Activated CD4-positive, alpha-beta T cell treated with anti-CD3 and anti-CD28 coated beads for 1 hour (primary cell): ENCODE measurements at places on chromosomes 1 and 21.

DNA sequence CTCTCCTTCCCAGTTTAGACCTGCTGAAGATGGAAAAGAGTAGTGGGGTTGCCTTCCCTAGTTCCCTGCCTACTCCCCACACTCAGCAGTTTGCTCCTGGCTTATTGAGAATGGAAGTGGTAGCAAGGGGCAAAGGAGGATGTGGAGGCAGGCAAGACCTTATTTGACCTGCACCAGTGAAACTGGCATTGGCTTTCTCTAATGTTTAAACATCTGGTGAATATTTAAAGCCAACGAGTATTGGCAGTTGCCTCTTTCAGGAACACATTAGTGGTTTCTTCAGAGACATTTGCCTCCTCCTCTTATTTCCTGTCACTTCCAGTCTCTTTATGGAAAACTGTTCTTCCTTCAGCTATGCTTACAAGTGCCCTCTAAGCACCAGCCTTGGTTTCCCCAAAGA lies 62.4 kb upstream of the VAV3 start:
- no peak for DNase-seq

DNA sequence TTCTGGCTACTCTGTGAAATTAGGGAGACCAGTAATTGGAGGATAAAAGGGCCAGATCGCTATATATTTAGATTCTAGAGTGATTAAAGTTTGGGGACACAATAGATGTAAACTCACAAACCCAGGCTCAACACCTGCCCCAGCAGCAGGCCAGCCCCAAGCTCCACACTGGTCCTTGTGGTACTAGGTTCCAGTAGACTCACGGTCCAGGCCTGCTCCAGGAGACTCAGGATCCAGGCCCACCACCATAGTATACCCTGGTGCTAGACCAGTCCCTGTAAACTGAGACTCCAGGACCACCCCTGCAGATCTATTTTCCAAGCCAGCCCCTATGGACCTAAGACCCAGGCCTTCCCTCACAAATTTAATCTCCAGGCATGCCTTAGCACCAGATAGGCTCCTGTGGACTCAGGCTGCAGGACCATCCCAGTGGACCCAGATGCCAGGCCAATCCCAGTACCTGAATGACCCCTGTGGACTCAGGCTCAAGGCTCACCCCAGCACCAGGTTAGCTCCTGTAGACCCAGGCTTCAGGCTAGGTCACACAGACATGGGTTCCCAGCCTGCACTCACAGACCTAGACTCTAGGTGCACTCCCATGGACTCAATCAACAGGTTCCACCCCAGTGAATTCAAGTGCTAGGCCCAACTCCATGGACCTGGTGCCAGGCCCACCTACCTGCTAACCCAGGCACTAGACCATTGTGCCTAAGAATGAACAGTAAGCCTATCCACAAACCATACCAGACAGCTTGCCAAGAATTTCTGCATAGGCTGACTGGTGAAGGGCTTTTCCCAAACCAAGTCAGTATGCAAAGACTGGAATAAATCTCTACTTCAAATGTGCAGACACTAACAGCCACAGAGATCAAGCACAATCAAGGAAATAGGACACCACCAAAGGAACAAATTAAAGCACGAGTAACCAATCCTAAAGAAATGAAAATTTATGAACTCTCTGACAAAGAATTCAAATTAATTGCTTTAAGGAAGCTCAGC lies 13.8 kb upstream of the DENND1B start:
- no peak for DNase-seq

DNA sequence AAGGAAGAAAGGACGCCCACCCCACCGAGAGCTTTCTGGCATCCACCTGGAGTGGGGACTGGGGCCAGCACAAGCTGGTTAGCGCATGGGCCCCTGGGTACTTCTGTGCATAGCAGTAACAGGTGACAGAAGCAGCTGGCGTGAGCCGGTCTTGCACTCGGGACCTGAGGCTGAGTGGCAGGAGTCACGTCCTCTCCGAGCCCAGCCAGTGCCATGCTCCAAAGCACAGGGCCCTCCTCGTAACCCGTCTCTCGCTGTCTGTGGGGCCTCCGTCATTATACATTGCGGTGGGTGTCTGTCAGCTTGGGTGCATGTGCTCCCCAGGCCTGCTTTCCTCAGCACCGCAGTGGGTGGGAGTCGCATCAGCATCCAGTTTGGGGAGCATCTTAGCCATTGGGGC lies 87.6 kb upstream of the VAMP3 start:
- DNase-seq = no peak

GRCh38 chr1:3169665-3170356 lies 100.8 kb downstream of the PRDM16 start:
- DNase-seq = no peak

DNA sequence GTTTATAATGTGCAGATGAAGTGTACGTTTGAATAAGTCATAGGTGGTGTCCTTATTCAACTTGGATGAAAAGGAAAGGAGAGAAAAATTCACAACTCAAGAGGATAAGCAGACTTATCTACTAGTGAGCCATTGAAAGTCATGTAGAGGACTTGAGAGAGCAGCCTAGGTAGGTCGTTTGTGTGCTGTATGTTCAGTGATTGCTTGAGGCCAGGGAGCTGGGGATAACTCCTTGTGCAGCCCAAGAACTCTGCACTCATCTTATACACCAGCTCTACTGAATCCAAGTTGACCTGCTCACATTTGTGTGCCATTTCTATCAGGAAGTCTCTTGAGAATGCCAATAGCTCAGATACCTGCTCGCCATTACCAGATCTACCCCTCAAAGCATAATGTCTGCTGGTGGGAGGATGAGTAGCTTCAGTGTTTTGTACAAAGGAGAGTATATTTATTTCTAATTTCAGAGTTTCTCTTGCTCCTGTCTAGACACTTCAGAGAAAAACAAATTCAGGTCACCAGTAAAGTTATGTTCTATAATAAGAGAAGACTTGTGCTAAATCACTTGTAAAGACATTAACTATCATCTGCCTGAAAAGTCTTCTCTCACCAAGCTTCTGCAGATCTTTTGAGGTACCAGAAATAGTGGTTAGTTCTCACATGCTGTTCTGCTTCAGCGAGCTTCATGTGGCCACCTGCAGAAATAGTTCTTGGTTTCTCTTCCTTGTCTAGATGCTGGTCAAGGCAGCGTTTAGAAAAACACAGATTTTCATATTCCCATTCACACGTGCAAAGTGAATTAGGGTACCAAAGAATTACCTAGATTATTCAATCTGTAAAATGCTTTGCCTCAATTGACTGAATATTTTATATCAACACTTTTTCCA lies 10.8 kb downstream of the S1PR1 start:
- DNase-seq = no peak

DNA sequence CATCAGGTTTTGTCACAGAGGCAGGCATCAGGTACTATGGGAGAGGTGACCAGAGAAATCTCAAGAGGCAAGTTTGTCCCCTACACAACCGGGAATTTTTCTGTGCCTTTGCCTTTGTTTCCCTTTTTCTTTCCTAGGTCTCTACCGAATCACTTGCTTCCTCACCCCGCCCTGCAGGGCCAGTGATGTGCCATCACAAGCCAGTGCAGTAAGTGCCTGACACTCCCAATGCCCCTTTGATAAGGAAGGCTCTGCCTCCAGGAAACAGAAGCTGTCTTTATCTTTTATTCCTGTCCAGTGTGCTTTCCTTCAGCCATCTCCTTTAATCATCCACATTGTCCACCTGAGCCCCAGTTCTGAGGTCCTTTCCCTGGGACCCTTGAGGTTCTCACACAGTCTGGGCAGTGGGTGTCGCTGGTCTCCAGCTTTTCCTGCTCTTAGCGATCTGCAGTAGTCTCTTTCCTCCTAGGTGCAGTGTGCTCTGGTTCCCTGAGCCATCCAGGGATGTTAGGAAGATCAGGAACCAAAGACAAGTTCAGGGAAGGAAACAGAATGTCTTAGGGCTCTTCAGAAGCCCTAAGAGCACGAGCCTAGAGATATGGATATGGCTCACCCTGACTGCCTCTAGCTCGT lies 36.6 kb downstream of the GJA5 start:
- DNase-seq = no peak

DNA sequence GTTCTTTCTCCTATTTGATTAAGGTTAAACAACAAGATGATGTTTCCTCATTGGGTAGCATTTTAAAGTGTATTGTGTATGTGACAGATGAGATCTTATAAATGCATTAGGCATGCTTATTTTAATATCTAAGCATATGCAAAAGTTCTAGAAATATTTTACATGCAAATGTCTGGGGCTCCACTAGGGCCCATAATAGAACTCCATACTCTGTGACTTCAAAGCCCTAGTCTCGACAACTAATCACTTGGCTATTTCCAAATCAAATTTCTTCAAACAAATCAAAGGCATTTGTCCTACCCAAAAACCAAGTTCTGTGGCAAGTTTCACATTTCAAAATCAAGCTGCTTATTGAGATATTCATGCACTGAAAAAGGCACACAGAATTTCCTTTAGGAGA lies 385.6 kb upstream of the ST6GALNAC5 start:
- no peak for DNase-seq

- no peak for DNase-seq
These were observed 33.0 kb downstream of the KANK4 start for GRCh38 chr1:62285984-62286785.

DNA sequence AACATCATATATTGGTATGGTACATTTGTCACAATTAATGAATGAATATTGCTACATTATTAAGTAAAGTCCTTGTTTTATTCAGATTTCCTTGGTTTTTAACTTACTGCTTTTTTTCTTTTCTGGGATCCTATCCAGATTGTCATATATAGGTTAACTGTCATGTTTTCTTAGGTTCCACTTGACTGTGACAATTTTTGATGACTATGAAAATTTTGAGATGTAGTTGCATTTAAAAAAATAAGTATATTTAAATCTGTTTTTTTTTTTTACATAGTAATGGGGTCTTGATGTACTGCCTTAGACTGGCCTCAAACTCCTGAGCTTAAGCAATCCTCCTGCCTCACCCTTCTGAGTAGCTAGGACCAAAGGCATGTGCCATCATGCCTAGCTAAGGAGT lies 76.8 kb downstream of the ATP6V1G3 start:
- DNase-seq = no peak
